ENCODE measurements at places on chromosomes 2 and 18. TPM values are rescaled to one million over a fixed set of nuclear protein-coding genes. Genes with fewer than 3 reads are reported as not detected.

GRCh38 chr2:100166701-100167100 lies 24.3 kb upstream of the AFF3 start:
- DNase-seq, result no peak

GRCh38 chr2:36976065-36976464 lies 9.7 kb upstream of the STRN start:
- DNase-seq, result no peak

The ZDBF2 gene
- 8.7 TPM for polyA plus RNA-seq

GRCh38 chr18:47422524-47422923 lies 171.1 kb upstream of the SKOR2 start:
- no peak for DNase-seq

The EN1 gene
- polyA plus RNA-seq, result not detected

The ACKR3 gene
- polyA plus RNA-seq, result 56.2 TPM

The YWHAQ gene
- 439 TPM for polyA plus RNA-seq

GRCh38 chr2:144659731-144660275 lies 139.9 kb upstream of the ZEB2 start:
- no peak for DNase-seq

DNA sequence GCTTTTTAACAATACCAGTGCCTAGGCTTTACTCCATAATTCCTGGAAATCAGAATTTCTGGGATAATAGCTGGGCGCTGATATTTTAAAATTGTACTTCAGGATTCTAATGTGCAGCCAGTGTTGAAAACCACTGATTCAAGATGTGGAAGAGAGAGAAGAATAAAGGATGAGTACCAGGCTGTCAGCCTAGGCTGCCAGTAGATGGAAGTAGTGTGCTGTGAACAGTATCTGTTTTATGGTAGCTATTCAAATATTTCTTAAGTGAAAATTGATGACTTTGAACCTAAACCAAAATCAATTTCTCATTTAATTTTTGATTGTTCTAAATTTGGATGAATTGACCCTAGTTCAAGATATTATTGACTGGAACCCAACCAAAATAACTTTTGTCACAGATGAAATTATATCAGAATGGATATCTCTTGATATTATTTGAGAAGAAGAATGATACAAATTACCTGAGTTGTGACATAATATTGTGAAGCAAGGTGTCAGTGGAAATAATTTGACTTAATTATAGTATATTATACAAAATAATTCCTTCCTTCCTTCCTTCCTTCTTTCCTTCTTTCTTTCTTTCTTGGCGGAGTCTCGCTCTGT lies 88.0 kb downstream of the COMMD1 start:
- DNase-seq, result no peak

GRCh38 chr2:238722883-238723282 lies 125.0 kb upstream of the TWIST2 start:
- no peak for DNase-seq

The HOXD10 gene
- polyA plus RNA-seq, result 163 TPM

GRCh38 chr2:178392215-178392614 lies 58.8 kb downstream of the PRKRA start:
- DNase-seq, result no peak

The SRD5A2 gene
- 0.10 TPM for polyA plus RNA-seq

- peak; percentile 28 for DNase-seq
Measured at GRCh38 chr2:197500503-197501131, 438 bp downstream of the HSPE1 start.

DNA sequence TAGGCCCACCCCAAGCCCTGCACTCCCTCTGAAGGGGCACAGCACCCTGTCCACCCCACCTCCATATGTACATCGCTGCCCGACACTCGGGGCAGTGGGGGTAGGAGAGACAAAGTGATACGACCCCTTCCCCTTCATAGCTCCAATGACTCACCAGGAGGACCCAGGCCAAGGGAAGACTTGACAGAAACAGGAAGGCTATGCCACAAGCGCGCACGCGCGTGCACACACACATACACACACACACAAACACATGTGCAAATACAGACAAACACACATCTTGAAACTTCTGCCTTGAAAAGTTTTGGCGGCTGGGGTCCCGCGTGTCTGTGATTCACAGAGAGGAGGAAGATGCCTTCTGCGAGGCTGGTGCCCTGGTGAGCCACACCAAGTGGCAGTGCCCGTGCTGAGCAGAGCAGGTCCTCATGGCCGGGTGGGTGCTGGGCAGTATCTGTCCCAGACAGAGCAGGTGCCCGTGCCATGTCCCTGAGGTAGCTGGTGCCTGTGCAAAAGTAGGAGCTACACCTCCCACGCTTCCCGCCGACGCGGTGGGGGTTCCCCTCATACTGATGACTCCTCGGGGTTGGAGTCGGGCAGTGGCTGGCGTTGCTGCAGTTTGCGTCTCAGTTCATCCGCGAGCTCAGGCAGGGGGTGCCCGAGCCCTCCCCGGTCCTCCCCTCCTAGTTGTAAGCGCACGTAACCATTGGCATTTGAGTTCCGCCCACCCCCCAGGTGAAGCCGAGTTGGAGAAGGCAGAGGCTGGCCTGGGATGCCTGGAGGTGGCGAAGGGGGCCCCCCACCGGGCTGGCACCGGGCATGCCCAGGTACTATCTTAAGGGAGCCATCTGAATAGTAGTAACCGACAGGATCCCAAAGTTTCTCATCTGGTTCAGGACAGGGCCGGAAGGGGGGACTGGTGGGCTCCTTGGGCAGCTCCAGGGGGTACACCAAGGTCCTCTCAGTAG lies 2.5 kb upstream of the ANKRD39 start:
- no peak for DNase-seq

The KCNK3 gene
- polyA plus RNA-seq, result 1.3 TPM

GRCh38 chr2:72092111-72092510 lies 55.6 kb downstream of the CYP26B1 start:
- no peak for DNase-seq

The SPDYA gene
- 2.1 TPM for polyA plus RNA-seq

DNA sequence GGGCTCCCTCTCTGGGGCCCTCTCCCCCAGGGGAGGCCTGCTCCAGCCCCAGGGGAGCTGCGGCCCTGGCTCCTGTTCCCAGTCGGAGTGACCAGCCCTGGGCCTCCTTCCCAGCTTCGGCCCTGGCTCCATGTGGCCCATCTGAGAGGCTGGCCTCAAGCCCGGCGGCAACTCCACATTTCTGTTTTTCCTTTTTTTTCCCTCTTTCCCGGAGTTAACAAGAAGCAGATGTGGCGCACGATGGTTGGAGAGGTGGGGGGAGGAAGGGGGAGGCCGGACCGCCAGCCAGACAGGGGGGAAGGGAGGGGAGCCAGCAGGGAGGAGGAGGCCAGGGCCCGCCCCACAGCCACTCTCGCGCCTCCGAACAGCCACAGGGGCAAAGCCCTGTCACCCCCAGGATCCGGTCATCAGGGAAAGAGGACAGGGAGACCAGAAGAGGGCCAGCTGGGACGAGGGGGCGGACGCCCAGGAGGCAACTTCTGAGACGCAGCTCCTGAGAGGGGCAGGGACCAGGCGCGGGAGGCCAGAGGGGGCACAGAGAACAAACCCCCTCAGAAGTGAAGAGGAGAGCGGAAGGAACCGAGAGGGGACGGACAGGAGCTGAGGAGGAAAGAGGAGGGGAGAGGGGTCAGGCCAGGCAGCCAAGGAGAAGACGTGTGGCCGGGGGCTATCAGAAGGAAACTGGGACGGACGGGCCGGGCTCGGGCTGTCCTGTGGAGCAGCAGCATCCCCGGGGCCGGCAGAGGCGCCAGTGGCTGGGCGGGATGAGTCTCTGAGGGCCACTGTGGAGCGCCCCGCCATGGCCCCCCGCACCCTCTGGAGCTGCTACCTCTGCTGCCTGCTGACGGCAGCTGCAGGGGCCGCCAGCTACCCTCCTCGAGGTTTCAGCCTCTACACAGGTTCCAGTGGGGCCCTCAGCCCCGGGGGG lies at the start of gene EMILIN1:
EMILIN1 (plus strand) TSS at position 349 of the 928 bp plus-strand sequence; CDS start at position 800, 451 bp downstream.
- peak; percentile 70 for DNase-seq

- no peak for DNase-seq
Measured at GRCh38 chr2:1618974-1619373, 125.3 kb downstream of the PXDN start.
